Left forelimb (tissue), 1 donor: ENCODE measurements at places on chromosomes 11 and 22.

GRCh38 chr11:98834776-98835175 is 186.0 kb upstream of the CNTN5 start:
- no peak for DNase-seq

DNA sequence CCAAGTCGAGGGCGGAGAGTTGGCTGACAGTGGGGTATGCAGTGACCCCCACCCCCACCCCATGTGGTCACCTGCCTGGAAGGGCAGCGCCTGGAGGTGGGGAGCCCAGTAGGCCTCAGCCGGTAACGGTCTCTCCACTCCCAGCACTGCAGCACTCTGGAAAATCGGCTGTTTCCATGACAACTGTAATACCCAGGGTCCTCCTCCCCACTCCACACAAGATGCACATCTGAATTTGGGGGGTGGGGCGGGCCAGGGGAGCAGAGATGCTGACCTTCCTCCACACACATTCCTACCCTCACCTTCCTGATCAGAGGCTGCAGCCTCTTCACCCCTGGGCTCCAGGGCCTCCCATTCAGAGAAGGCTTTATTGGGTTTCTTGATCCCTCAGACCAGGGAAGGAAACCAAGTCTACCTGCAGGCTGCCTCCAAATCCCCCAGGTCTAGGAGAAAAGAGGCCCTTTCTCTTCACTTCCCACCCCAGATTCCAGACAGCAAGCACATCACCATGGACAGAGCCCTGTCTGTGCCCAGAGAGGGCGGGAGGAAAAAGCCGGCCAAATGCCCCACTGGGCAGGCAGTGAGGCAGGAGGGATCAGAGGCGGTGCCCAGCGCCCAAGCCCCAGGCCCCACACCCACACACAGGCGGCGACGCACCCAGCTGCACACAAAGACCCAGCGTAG is 46.5 kb downstream of the SLC22A12 start:
- no peak for DNase-seq

- no peak for DNase-seq
These were observed 35.3 kb downstream of the BCR start for GRCh38 chr22:23215294-23216241.

GRCh38 chr22:22911327-22912134 is 23.9 kb downstream of the IGLL5 start:
- DNase-seq, result no peak

GRCh38 chr11:92779746-92780145 is 189.7 kb upstream of the MTNR1B start:
- DNase-seq, result no peak

GRCh38 chr11:76185931-76186401 is 20.3 kb downstream of the WNT11 start:
- DNase-seq, result no peak
